ENCODE measurements at places on chromosomes 7 and 10.

GRCh38 chr7:142813226-142813625 is 41.6 kb upstream of the EPHB6 start:
- peak overlapping the region; percentile 78 for H3K27ac ChIP-seq
- peak; percentile 90 for DNase-seq
- H3K4me1 ChIP-seq: peaks cover 34% of the 10 kb centered on the region
- no peaks in the 10 kb centered on the region for H3K36me3 ChIP-seq
- no peaks in the 10 kb centered on the region for H3K27me3 ChIP-seq
- H3K4me3 ChIP-seq: no peak overlapping the region

DNA sequence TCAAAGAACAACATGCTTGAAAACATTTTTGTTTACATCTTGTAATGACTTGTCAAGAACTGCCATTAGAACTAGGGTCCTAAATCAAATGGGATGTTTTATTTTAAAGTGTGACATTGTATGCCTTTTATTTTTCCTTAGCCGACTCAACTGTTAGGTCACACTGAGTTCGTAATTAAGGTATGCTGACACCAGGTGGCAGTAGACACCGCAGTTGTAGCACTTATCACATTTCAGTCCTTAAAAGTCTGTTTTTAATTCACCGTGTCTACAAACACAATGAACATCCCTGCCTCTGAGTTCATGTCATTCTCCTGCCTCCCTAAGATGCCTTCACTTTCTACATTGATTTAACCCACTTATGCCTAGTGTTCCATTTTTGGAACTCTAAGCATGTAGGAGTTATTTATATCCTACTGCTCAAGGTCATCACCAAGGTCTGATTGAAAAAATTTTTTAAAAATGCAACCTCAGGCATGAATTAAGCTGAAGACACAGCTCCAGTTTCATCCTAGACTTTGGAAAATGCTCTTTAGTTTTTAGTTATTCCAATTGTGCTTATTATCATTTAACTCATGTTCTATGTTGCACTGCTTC is 186.1 kb downstream of the BMPER start:
- no peak for DNase-seq
- no peak overlapping the region for H3K27ac ChIP-seq
- H3K4me3 ChIP-seq: no peak overlapping the region

DNA sequence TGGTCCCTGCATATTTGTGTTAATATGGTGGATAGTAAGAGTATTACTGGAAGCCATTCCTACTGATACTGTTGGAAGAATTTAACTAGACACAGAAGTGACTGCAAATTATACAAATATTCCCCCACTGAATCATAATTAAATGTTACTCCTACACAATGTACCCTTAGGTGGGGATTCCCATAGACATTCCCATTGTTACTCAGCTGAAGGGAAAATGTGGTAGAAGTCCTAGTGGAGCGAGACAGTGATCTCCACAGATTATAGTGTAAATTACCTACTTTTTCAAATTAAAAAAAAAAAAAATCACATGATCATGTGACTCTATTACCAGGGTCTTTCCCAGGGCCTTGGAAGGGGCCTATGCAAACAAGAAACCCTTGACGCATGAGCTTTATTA is 611.8 kb downstream of the LRMDA start:
- no peaks in the 10 kb centered on the region for H3K4me1 ChIP-seq
- H3K27me3 ChIP-seq: peaks cover 3% of the 10 kb centered on the region
- no peaks in the 10 kb centered on the region for H3K36me3 ChIP-seq
- H3K4me3 ChIP-seq: no peak overlapping the region
- no peak for DNase-seq

GRCh38 chr7:155341463-155341983 is 43.8 kb downstream of the INSIG1 start:
- H3K4me3 ChIP-seq: no peak overlapping the region
- H3K27ac ChIP-seq: no peak overlapping the region
- no peaks in the 10 kb centered on the region for H3K36me3 ChIP-seq
- no peaks in the 10 kb centered on the region for H3K4me1 ChIP-seq
- peak; percentile 69 for DNase-seq
- H3K27me3 ChIP-seq: peaks cover 22% of the 10 kb centered on the region

- peaks cover 24% of the 10 kb centered on the region for H3K36me3 ChIP-seq
- no peak overlapping the region for H3K27ac ChIP-seq
- peak; percentile 32 for DNase-seq
- peaks cover 10% of the 10 kb centered on the region for H3K4me1 ChIP-seq
- H3K4me3 ChIP-seq: no peak overlapping the region
Observed at GRCh38 chr7:2730846-2731770, 43.1 kb downstream of the AMZ1 start.

Measured in osteoblast (primary cell).